ENCODE measurements at places on chromosomes 7 and 10.

DNA sequence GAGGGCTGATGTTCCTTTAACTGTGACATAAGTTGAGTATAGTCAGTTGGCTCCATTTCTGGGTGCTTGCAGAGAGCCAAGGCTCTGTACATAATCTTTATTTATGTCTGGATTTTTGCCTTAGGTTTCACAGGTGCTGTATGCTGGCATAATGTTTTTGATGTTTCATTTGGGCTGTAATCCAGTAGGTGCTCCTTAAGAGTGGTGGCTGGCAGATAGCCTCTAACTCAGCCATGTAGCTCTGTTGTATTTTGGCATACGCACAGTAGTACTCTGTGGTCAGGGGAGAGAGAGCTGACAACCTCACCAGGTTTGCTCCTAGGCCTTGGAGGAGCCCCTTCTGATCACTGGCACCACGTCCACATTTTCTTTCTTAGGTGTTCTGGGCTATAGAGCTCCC, 61.1 kb downstream of the RNF133 start:
- DNase-seq = no peak

DNA sequence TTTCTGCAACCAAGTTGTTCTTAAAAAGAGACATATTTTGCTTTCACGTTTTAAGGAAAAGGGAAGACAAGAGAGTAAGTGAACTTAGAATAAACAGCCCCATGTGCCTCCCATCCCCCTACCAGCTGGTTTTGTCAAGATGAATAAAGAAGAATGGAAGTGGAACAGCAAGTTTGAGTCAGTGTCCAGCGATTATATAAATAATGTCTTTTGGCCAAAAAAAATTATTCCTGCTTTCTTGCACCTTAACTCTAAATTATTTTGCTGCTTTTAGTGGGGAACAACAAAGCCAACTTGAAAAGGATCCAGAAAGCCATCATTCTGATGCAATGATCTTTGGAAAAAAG, 82.4 kb upstream of the TRIL start:
- no peak for DNase-seq

GRCh38 chr7:23393636-23394035, 76.7 kb downstream of the IGF2BP3 start:
- DNase-seq = no peak

GRCh38 chr7:154863766-154864522, 139.0 kb downstream of the PAXIP1 start:
- DNase-seq = no peak
